ENCODE measurements at places on chromosomes 2 and 18.

GRCh38 chr2:58856100-58856499 is 615.0 kb upstream of the FANCL start:
- no peak for DNase-seq

DNA sequence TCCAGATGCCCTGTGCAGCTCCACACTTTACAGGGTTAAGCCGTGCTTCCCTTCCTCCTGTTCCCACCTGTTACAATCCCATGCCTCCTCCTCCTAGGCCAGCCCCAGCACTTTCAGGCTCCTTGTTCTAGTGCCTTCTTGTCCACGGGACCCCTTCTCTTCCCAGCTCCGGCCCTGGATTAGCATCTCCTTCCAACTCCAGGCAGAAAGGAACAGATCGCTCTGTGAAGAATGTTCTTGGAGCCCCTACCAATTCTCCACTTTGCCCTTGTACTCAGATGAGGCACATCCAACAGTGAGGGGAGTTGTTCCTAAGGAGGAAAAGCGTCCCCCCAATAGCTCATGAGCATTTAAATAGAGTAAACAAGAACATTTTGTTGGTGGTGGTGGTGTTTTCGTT is 72.7 kb downstream of the CABLES1 start:
- no peak for DNase-seq

DNA sequence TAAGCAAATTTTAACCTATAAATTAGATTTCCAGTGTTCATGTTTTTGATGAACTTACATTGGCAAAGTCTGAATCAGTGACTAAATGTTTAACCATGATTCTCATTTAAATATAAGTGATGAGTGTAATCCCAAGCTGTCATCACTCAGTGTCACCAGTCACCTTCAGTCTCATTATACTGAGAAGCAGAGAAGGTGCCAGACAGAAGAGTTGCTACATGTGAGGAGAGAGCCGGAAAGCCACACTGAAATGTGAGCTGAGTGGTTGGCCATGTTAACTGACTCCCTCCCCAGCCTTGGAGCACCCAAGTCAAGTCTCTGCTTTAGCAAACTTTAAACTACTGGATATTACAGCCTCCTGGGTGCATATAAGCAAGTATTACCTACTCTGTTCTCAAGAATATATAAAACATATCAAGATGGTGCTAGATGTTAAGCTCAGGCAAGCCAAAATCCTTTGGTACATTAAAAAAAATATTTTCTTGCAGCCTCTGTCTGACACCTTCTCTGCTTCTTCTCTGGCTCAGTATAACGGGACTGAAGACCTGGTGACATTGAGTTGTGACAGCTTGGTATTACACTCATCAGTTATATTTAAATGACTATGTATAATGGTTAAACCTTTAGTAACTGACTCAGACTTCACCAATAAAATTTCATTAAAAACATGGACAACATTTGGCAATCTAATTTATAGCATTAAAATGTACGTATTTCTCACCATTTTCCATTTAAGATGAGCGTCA is 75.8 kb upstream of the MAP3K20 start:
- DNase-seq = no peak

- DNase-seq = no peak
Measured at GRCh38 chr2:165843351-165843750, 49.3 kb upstream of the GALNT3 start.

GRCh38 chr2:21395366-21395765 is 271.6 kb downstream of the TDRD15 start:
- DNase-seq = no peak

DNA sequence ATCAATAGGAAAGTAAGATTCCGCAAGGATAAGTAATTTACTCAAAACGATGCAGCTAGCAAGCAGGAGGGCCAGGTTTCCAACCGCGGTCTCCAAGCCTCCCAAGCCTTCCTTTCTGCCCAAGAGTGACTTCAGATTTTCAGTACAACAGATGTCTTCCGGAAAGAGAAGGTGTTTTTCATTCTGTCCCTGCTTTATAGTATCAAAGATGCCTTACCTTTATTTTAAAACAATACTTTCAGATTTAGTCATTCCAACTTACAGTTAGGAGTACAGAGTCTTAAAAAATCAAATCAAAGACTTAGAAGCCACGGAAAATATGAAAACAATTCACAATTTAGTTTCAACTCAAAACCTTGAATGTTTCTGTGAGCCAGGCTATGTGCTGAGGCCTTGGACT is 43.6 kb downstream of the CYB5A start:
- no peak for DNase-seq

DNA sequence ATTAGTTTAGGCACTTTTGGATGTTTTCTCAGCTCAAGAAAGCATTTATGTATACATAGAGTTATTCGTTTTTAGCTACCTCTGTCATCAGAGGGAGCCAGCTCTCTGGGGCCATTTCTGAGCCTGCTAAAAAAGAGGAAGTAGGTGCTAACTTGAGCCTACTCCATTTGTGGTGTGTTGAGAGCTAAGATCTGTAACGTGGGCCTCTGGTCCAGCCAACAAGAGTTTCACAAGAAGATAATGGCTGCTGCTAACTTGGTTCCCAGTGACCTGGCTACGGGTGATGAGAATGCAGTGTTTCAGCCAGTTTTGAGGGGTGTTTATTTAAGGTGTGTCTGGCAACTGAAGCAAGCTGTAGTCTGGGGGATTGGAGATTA is 182.5 kb downstream of the PRKCE start:
- DNase-seq = no peak

DNA sequence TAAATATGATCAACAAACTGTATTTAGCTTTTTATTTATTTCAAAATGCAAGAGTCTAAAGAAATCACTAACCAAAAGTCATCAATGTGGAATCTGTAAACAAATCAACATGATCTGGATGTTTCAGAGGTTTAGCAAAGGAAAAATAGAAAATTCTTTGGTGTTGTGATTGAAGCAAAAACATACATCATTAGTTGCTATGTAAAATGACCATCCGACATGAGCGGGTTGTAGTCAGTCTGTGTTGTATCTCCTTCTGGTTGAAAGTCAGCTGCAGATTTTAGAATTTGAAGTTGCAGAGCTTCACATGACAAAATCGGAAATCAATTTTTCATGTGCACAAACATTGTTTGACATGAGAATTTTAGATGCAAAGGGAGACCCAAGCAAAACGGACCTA is 63.2 kb downstream of the IRS1 start:
- DNase-seq = no peak

DNA sequence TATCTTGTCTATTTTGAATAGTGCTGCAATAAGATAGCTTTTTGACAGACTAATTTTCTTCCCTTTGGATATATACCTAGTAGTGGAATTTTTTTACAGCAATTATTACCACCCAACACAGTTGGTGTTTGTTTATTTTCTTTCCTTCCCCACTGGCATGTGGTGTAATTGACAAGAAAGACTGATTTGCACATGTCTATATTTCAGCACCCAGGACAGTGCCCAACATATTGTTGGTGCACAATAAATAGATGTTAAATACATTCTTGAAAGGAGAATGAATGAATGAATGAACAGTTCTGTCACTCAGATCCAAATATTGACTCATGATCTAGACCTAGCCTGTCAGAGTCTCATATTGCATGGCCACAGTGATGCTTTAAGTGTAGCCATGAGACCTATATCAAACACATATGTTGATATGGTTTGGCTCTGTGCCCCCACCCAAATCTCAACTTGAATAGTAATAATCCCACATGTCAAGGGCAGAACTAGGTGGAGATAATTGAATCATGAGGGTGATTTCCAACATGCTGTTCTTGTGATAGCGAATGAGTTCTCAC is 538.2 kb downstream of the NYAP2 start:
- no peak for DNase-seq

GRCh38 chr2:8408560-8409460 is 273.0 kb upstream of the ID2 start:
- DNase-seq = peak; percentile 48

- no peak for DNase-seq
Measured at GRCh38 chr18:32730068-32730467, 42.8 kb downstream of the KLHL14 start.

DNA sequence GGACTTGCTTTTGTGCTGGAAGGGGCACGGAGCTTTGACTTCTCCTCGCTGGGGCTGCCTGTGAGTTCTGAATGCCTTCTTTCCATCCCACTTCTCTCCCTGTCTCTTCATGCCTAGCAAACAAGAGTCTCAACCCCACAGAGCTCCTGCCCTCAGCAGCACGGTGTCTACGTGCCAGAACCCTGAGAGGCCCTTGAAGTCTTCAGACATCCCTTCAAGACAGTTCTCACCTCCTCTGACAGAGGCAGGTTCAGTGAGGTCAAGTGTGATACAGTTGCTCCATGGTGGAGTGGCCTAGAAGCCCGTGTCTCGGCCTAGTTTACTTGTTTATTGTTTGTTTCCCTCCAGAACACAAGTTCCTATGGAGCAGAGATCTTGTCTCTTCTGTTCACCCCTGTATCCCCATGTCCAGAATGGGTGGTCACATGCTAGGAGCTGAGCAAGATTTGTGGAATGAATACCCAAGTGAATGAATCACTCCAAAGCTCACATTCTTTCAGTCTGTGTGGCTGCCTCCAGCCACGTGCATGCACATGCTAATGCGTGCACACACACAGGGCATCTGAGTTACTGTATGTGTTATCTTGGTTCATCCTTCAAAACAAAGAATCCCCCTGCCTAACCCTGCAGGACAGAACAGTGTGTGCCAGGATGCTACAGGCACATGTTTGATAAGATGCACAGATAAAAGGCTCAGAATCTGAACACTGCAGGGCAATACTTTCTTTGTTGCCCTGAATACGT is 391.6 kb downstream of the NBAS start:
- no peak for DNase-seq

GRCh38 chr2:38600242-38600891 is 2.4 kb downstream of the HNRNPLL start:
- DNase-seq = no peak

- DNase-seq = no peak
Measured at GRCh38 chr2:157194097-157194688, 63.3 kb upstream of the GALNT5 start.

DNA sequence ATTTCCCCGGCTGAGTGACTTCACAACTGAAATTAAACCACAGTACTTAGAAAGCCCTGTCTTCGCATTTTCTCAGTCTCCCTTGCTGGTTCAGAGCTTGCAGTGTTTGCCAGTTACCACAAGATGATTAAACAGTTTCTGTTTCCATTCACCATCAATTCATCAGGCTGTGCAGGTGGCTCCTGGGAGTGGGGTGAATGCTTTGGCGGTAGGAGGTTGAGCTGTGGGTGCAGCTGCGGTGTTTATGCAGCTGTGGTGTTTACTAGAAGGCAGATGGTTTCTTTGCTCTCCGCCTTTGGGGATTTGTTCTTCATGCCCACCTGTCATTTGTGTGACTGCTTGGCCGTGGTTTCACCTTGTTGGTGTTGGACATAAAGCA is 16.1 kb downstream of the ACOXL start:
- DNase-seq = no peak

DNA sequence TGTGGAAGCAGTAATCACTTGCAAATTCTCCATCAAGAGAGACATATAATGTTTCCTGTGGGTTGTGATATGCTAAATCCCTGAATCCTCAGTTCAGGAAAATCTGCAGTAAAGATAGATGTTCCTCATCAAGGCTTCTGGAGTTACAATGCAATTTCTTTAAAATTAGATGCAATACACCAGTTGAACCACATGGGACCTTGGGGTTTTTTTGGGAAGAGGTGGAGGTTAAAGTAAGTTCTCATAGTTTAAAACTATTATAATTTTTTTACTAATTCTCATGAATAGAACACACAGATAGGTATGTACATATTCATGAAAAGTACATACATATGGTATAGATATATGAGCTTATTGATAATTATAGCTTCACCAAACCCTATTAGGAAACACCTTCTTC is 496.2 kb downstream of the SATB2 start:
- DNase-seq = no peak

- no peak for DNase-seq
Measured at GRCh38 chr2:43814711-43815110, 23.9 kb downstream of the ABCG5 start.

DNA sequence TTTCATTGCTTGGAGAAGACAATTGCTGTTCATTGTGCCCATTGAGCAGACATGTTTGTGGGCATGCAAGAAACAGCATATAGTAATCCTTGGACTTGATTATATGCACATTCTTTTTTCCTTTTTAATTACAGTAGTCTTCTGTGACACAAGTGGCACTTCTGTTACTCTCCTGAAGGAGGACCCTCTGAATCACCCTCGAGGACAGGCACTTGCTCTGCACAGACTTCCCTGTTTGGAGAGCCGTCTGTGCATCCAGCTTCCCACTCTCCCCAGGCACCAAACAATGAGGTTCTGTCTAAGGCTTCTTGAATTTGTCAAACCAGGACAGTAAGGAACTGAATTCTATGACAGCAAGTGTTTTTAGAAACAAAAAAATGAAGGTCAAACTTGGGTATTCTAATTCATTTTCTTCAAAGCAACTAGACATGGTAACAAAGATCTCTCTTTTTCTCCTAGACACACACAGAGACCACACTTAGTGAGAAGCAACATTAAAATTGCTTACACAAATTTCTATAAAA is 844.6 kb upstream of the ID2 start:
- DNase-seq = no peak

GRCh38 chr2:142395291-142395690 is 264.5 kb upstream of the LRP1B start:
- no peak for DNase-seq

- peak; percentile 45 for DNase-seq
Measured at GRCh38 chr2:46351750-46352138, 54.5 kb downstream of the EPAS1 start.

DNA sequence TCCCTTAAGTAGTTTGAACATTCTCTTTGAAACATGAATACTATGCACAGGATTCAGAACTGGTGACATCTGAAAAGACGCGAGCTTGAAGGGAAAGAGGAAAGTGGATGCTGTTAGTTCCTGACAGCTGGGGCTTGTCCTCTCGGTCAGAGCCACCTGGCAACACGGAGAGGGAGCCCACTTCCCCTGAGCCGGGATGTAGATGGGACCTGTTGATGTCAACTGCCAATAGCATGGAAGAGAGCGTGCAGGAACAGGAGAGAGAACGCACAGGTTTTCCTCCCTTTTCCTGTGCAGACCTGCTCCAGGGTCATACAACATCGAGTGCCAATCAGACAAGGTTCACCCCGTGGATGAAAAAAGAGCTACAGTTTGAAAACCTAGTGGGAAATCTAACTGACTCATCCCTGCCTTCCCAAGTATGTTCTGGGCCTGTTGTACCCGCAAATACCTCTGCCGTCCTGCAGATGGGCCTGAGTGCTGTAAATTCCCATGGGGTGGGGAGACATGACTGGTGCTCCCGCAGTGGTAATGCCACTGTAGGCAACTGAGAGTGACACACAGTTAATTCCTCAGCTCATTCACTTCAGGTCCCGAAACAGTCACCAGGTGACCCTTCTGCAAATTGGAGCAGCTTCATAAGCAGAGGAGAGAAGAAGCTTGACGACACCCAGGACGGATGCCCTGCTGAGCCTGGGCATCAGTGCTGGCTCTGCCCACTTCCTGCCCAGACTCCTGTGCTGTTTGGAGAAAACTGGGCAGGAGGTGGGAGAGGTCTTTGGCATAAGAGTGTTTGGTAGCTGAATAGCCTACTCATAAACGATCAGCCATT is 13.9 kb upstream of the MBP start:
- no peak for DNase-seq

- DNase-seq = no peak
Measured at GRCh38 chr2:11163439-11164317, 8.4 kb downstream of the SLC66A3 start.
